ENCODE measurements at places on chromosomes 1 and 21.

- peak; percentile 10 for DNase-seq
Measured at GRCh38 chr21:27426196-27426595, 459.3 kb upstream of the ADAMTS5 start.

DNA sequence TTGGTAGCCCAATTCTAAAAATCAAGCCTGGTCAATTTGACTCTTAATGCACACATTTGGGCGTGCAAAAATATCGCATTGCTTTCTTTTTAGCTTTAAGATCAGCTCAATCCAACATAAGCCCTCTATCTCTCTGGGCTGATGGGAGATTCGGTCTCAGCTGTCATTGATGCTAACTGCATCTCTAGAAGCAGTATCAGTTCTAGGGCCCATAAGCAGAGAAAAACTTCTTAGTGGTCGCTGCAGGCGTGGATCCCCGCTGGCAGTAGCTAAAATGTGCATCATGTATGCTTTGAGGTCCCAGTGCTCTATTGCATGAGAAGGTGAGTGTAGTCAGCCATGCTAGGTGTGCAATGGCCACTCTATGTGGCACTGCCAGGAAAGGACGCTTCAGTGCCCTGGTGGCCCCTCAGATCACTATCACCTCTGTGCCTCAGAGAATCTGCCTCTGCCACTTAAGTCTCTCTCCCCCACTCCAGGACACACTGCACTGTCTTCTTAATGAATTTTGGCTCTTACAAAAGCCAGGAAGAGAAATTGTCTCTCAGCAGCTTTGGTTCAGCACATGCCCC is 79.7 kb upstream of the GADD45A start:
- no peak for DNase-seq

DNA sequence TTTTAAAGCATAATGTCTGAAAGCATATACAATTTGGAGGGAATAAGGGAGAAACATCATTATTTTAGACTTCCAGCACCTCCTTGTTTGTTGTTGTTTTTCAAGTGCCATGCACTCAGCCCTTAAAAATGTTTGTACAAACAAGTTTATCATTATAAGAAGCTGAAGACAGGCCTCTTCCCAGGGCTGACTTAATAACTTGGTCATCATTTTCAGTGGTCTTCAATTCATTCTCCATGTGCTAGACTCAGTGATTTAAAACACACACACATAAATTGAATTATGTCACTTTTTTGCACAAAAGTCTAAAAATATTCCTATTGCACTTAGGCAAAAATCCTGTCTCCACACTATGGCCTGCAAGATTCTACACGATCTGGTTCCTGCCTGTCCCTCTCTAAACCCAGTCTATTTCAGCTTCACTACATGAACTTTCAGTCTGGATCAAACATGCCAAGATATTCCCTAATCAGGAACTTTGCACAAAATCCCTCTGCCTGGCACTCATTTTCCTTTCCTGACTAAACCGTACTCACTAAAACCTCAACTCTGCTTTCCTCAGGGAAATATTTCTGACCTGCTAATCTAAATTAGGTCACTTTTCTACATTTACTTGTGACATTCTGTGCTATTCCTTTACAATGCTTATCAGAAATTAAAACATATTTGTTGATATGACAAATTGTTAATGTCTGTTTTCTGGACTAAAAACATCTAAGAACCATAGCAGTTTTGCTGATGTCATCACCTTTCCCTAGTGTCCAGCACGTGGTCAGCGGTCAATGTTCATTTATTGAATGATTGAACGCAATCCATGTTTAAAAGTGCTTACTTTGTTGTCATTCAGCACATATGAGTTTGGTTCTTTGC is 14.8 kb upstream of the GBP5 start:
- DNase-seq, result no peak

- peak; percentile 57 for DNase-seq
Measured at GRCh38 chr1:109864047-109864822, 46.4 kb upstream of the CSF1 start.

GRCh38 chr1:37932759-37933158 is 14.1 kb downstream of the INPP5B start:
- no peak for DNase-seq

- no peak for DNase-seq
Measured at GRCh38 chr1:239558991-239559390, 172.6 kb downstream of the CHRM3 start.

GRCh38 chr1:77347646-77348045 is 65.8 kb downstream of the AK5 start:
- peak; percentile 86 for DNase-seq

DNA sequence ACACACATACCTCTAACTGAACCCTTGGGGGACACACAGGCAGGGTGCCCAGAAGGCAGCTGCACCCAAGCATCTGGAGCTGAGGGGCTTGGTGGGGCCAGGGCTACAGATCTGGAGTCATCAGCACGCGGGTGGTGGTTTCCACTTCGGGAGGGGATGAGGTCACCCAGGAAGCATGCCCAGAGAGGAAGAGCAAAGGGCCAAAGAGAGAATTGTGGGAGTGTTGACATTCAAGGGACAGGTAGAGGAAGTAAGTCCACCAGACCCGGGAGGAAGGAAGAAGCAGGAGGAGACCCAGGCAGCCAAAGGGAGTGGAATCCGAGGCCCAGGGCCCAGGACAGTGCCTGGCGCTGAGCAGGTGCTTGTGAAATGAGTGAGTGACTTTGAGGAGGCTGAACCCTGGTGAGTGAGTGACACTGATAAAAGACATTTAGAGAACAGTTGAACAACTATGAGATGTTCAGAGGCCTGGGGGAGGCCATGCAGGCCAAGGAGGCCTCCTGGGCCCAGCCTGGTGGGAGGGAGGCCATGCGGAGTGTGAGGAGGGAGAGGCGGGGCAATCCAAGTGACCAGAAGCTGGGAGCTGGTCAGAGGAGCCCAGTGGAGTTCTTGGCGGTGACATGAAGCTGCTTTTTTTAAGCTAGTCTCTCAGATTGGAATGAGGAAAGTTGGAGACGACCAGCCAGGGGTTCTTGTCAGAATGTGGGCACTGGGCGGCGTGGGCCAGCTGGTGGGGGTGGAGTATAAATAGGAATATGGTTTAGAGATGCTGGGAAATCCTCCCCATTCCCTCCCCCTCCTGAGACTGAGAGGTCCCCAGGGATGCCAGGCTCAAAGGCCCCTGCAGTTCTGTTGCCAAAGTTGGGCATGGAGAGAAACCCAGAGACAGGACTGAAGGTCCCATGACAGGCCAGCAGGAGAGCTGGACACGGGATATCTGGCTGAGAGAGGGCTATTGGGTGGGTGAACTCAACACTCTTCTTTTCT is 7.9 kb downstream of the CDK18 start:
- peak; percentile 46 for DNase-seq

- DNase-seq, result no peak
Measured at GRCh38 chr1:43874716-43875115, 58.9 kb upstream of the ARTN start.

DNA sequence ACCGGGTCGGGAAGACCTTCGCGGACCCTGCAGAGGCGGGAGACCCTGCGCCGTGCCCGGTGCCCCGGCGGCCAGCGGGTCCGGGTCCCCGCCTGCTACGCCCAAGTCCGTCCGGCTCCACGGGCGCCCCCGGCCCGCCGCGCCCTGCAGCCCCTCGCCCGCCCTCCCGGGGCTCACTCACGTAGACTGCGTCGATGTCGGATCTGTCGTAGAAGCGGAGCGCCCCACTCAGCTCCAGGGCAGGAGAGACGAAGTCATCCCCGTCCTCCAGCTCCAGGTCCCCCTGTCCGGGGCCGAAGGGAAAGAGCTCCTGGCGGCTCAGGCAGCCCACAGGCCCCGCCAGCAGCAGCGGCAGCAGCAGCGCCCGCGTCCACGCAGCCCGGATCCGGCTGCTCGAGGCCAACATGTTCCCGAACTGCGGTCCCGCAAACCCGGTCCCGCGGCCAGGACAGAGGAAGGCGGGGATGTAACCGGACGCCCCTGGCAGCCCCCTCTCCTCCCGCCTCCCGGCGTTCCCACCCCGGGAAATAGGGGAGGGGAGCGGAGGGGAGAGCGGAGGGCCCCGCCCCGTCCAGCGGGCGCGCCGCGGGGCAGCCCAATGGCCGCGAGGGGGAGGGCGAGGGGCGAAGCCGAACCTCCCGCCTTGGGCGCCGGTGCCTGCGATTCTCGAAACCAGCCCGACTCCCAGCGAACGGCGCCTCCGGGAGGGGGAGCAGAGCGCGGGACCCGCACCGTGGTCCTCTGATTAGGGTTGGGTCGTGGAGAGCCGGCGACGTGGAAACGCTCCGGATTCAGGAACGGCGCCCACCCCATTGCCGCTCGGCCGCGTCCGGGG is at the start of gene NID1:
Gene NID1, minus strand, starts transcription at position 417 of the 835 bp plus-strand sequence. Its CDS starts 11 bp downstream, at position 406.
- DNase-seq, result peak; percentile 92

DNA sequence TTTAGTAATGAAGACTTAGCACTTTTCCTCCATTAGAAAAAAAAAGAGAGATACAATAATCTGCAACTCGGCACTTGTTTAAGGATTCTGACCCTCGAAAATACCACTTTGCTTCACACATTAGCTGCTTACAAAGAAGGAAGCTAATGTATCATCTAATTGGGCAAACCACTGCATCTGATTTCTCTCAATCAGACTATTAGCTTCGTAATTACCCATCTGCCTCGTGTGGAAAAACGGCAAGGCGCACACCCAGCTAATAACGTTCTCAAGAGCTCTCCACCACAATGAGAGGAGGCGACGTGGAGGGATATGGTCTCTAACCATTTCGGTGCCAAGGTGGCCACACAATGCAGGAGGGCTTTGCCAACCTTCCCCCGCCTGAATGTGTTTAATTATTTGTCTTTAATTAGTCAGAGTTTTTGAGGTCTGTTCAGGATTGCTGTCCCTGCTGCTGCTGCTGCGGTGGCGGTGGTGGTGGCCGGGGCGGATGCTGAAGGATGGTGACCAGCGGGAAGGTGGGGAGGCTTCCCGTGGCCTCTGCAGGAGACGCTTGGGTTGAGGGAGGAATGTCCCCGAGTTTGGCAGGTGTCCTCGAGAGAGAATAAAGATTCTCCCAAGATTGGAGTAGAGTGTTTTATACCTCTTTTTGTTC is 374.5 kb downstream of the RPS6KC1 start:
- DNase-seq, result no peak

DNA sequence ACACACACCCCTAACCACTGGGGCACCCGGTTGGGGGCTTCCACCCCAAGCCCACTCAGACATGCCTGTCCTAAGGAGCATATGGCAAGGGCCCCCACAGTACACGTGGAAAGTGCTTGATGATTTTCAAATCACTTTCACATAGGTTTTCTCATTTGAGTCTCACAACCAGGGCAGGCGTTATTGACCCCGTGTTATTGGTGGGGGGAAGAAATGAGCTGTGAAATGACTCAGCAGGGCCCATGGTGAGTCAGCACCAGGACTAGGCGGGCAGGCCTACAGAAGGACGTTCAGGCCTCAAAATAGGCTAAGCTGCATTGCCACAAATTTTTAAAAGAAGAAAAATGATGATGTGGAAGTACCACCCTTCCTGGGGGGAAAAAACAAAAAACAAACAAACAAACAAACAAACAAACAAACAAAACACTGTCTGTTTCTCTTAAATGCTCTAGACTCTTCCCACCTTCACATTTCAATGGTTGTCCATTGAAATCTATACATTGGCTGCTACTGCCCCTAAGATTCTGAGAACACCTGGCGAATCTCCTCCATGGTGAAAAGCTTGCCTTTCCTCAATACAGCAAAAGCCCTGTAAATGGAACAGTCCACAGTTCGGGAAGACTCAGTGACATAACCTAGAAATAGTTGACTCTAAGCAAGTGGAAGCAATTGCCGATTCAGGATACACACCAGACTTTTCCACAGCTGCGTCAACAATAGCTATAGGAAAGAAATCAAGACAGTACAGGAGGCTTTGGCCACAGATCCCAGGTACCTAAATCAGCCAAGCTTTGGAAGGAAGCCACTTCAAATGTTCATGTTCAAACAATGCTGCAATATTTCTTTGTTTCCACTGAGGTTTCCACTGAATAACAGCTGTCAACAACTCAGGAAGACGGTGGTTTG is 234.7 kb downstream of the TOMM20 start:
- DNase-seq, result peak; percentile 44

DNA sequence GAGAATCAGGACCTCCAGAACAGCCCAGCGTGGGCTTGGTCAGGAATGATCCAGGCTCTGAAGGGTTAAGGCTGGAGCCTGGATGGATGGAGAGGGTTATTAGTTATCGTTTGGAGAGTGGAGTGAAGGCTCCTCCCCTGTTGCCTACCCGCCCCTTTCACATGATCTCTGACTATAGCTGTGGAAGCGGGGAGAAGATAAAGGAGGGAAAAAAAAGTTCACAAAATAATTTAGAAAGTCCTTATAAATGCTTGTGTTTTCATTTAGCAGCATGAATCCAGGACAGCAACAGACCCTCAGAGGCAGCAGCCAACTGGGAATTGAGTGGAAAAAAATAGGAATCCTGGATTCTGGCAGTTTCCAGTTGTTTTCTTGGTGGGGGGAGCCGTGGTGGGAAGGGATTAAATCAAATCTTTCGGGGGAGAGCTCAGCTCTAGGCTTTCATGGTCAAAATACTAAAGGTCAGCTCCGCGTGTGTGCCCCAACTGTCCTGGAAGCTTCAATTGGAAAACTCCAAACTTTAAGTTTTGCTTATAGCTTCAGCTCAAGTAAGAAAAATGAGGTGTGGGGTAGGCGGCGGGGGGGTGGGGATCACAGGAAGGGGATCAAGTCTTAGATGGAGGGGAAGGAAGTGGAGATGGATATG is 595 bp upstream of the DDR2 start:
- peak; percentile 78 for DNase-seq

- no peak for DNase-seq
Measured at GRCh38 chr1:155979597-155980343, 1.4 kb upstream of the ARHGEF2 start.

DNA sequence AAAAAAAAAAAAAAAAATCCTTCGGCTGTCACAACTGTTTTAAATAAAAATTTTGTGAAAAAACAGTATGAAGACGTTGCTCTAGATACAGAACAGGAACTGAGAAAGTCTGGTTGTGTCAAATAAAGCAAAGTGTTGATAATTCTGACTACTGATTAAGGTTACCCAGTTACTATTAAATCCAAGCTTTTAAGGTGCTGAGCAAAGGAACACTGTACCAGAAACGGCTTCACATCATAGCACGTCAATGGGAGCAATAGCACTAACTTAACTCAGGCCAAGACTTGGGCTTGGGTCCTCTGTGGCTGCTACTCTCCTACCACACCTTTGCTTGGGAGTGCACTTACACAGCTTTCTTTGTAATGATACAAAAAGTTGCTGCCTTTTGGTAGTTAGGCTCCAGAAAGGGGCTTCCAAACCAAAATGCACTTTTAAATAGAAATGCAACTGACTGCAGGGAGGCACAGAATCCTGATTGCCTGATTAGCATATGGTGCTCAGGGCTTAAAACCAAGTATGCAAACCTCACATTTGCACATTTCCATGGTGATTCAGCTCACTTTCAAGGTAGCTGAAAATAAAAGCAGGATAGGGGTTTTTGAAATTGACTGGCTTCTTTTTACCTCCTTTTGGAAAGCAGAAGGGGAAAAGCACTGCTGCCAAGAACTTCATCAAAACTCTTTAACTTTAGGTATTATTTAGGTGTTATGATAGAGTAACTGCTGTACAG is 6.3 kb downstream of the MCL1 start:
- DNase-seq, result peak; percentile 65

- DNase-seq, result no peak
Measured at GRCh38 chr1:68675336-68675735, 178.5 kb upstream of the DEPDC1 start.

GRCh38 chr1:179973198-179974110 is 18.8 kb downstream of the CEP350 start:
- DNase-seq, result no peak
